Stimulated activated CD8-positive, alpha-beta memory T cell treated with anti-CD3 and anti-CD28 coated beads, Interleukin-15, amount 100 ng/mL, for 24 hours (primary cell): ENCODE measurements at places on chromosomes 11 and 22.

DNA sequence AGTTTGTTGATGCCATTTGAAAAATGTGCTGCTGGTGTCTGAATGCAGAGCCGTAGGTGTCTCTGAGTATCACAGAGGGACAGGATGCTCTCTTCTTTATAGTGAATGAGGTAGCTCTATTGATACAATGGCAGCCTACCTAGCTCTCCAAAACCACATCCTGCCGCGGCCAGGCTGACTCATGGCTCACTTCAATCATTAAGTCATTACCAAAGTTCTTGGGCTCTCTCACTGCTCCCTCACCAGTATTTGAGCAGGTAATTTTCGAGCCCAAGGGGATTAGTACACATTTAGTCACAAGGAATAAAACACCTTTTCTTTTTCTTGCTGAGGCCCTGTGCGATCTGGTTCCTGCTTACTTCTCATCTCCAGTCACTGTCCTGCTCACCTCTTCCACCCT is 509.0 kb upstream of the LARGE1 start:
- no peak for DNase-seq

- DNase-seq: no peak
Observed at GRCh38 chr11:8858808-8859207, 52.2 kb upstream of the AKIP1 start.

DNA sequence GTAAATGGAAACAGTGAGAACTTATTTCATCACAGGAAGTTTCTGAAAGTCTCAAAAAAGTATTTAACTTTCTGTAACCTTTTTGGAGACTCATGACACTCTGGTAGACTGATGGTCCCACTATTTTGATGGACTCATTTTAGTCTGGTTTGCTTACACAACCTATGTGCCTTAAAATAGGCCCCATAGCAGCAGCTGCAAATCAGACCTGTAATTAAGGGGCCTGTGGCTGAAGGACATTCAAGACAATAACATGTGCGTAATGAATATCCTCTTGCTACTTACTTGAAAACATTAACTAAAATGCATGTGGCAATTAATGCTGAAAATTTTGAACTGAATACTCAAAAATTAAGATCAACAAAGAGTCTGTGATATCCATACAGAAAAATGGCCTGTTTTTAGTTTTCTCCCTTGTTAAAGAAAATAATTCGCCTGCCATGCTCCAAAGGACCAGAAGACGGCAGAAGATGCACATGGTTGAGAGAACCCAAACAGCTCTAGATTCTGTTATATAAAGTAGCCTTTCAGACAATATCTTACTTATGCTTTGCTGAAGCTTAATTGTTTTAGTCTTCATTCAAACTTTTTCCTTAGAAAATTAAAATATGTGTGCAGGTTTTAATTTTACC is 568.5 kb downstream of the KCNA4 start:
- no peak for DNase-seq

GRCh38 chr11:35919244-35919643 is 24.6 kb upstream of the LDLRAD3 start:
- no peak for DNase-seq

DNA sequence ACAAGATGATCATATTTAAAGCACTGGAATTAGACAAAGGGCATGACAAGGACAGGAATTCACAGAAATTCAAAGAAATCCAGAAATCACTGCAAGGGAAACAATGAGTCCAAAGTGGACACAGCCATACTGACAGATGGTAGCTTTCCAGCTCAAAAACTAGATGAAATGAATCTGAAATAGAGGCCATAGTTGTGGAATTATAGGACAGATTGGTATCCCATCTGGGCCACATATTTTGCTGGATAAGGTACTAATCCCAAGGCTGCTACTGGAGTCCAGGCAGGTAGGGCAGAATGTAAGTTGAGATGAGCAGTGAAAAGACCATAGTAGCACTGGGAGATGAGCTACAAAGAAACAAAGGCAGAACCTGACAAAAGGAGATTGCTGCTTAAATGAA is 258.3 kb upstream of the ANO3 start:
- no peak for DNase-seq

GRCh38 chr11:64743591-64744543 is at the start of gene RASGRP2:
TSS of gene RASGRP2 (minus strand) at chr11:64744142. CDS start at chr11:64742866, 1,276 bp downstream.
- peak; percentile 64 for DNase-seq

DNA sequence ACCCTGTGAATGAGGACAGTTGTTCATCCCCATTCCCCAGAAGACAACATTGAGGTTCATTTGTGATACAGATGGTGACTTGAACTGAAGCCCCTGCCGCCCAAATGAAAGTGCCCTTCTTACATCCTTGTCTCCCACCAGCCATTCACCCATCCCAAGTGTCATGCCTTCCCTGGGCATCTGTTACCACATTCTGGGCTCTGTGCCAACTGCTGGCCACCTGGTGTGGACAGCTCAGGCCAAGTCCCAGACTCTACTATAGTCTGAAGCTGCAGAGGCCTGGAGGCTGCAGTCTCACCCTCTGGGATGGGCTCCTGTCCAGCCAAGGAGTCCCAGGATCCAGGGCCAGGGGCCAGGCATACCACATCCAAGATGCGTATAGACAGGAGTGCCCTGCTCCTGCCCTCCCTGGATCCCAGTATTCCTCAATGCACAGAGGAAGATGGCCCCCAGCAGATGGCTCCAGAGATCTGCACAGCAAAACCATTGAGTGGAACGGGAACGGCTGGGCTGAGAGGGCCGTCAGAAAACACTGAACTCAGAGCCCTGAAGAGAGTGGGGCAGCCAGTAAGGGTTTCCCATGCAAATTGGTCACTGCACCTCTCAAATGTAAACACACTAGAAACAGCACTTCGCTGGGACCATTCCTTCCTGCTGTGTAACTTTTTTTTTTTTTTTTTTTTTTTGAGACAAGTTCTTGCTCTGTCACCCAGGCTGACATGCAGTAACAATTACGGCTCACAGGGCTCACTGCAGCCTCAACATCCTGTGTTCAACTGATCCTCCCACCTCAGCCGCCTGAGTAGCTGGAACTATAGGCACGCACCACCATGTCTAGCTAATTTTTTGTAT is 22.8 kb downstream of the ARRB1 start:
- DNase-seq: no peak

- DNase-seq: no peak
Observed at GRCh38 chr11:107123022-107123421, 104.7 kb upstream of the GUCY1A2 start.

DNA sequence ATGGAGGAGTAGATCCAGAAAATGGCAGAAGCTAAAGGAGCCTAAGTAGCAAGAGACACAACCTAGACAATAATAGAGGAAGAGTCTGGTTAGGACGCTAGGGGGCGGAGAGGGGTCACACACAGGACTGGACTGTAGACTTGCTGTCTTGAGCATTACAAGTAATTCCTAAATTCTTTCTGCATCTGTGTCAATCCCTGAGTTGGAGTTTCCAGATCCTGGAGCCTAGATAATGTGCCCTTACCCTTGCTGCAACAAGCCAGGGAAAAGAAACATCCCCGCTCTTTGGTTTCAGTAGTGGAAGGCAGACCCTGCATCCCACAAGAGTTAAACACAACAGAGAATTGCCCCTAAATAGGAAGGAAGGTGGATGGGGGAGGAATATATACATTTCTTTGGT is 14.9 kb upstream of the CCDC73 start:
- DNase-seq: peak; percentile 9

GRCh38 chr11:58863697-58864096 is 19.2 kb upstream of the GLYATL2 start:
- no peak for DNase-seq

DNA sequence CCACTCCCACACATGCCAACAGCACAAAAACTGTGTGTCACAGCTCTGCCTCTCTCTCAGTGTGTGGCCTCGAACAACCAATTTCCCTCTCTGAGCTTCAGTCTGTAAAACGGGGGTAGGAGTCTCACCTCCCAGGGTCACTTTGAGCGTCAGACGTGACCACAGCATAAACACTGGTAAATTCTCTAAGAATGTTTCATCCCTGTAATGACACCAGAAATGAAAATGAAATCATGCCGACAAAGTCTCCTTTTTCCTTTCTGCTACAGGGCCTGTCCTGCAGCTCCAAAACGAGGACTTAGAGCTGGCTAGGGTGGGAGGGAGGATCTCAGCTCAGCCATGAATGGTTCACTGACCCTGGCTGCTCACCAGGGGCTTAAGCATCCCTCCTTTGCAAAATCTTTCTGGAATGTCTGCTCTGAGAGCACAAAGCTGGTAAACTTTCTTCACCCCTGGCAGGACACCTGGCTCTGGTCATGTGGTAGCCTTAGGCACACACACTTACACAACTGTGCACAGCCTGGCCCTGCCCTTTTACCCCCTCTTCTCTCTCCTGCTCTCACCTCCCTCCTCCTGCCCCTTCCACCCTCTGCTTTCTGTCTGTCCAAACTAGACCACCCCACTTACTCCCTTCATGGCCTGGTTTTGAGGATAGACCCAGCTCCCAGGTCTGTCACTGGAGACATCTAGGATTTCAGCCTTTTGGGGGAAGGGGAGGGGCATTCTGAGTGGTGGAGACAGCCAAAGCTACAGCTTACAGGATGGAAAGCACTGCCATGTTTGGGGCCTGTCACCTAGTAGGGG is 12.3 kb upstream of the TSKU start:
- no peak for DNase-seq
